Aorta (tissue), 5 donors: ENCODE measurements at places on chromosomes 2 and 18.

- peak; percentile 50 for DNase-seq
These were observed 833 bp downstream of the AFG3L2 start for GRCh38 chr18:12376034-12376753.

DNA sequence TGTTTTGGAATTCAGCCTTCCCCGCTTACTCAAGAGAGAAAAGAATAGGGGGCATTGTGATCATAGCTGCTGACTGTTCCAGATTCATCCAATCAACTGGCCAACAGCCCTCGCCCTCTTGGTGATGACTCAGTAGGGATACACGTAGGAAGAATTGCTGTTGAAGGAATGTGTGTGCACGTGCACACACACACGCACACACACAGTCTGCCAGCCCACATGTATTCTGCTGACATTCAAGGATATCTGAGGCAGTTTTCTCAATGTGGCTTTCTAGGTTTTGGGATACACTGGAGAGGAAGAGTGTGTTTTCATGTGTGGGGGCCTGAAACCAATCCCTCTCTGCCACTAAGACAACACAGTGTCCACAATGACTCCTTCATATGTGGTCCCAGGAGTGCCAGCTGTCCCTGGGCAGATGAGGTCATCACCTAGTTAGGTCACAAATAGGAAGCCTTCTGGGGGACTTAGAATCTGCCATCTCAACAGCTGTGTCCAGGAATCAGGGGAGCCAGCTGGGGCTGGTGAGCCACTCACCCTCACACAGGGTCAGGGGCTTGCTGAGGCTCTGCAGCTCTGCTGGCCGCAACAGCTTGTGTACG lies 352.6 kb downstream of the SS18 start:
- DNase-seq: no peak

GRCh38 chr2:129765678-129766351 lies 213.7 kb upstream of the RAB6C start:
- DNase-seq: no peak

GRCh38 chr2:45312275-45312674 lies 298.8 kb downstream of the SRBD1 start:
- no peak for DNase-seq

- DNase-seq: no peak
These were observed 33.7 kb downstream of the SOX11 start for GRCh38 chr2:5725794-5726463.
